AG10803 (cell line): ENCODE measurements at places on chromosomes 2 and 18.

DNA sequence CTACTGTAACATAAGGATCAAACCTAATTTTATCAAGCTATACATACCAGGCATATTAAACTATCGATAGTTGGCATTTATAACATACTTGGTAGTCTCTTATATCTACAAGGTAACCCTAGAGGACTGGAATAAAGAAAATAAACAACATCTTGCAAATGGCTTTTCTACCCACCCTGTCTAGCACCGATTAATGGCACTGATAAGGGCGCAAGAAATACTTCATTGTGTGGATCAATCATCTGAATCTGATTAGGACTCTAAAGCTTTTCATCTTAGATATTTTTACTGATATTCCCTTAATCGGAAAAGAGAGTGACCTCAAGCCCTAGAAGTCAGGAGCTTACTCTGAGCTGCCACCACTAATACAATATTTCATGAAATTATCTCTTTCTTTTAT lies 1461.7 kb upstream of the PIK3C3 start:
- DNase-seq, result no peak

- peak; percentile 76 for DNase-seq
These were observed 82.5 kb upstream of the KCNE4 start for GRCh38 chr2:222969491-222969890.

DNA sequence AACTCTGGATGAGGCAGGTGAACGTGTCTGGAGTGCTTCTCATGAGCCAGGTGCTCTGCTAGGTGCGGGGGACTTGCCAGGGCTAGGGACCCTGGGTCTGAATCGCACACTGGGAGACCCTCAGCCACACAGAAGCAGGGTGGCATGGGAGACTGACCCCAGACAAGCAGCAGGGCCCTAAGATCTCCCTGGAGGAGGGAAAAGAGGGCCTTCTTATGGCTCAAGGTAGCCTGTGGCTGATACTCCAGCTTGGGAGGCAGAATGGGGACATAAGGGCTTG lies 12.8 kb upstream of the CIB4 start:
- no peak for DNase-seq

GRCh38 chr2:180717588-180717987 lies 262.8 kb upstream of the UBE2E3 start:
- DNase-seq, result no peak

DNA sequence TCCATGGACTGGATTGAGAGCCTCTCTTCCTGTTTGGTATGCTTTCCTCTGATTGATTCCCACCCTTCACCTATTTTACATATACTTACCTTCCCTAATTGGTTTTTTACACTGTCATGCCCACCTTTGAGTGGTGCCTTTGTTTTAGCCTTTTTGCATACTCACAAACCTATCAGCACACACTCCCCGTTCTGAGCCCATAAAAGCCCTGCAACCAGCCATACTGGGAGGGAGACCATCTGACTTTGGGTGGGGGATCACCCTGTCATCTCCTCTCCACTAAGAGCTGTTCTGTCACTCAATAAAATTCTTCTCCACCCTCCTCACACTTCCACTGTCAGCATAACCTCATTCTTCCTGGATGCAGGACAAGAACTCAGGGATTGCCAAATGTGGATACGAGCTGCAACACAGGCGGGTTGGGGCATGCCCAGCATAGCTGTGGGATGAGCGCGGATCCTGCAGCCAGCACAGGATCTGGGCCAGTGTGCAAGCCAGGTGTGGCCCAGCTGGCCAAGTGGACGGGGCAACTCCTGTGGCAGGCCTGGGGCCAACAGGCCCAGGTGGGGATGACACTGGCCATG lies 9.4 kb upstream of the MOB1A start:
- peak; percentile 91 for DNase-seq

- no peak for DNase-seq
These were observed 157.4 kb downstream of the CDH2 start for GRCh38 chr18:28019425-28020108.

DNA sequence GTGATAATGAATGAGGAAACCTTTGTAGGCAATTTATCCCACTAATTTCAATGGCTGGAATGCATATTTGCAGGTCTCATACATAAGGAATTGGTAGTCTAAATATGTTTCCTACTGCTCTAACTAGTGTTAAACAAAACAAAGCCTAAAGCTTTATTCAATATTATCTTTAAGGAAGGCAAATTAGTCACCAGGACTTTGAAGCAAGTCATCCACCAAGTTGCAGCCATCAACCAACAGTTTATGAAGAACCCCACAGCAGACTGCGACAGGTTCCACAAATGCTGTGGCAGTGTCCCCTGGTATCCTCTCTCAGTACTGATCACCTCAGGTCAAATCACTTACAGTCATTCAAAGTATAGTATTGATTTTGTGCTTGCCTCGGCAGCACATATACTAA lies 181.5 kb upstream of the ZFP36L2 start:
- DNase-seq, result no peak

DNA sequence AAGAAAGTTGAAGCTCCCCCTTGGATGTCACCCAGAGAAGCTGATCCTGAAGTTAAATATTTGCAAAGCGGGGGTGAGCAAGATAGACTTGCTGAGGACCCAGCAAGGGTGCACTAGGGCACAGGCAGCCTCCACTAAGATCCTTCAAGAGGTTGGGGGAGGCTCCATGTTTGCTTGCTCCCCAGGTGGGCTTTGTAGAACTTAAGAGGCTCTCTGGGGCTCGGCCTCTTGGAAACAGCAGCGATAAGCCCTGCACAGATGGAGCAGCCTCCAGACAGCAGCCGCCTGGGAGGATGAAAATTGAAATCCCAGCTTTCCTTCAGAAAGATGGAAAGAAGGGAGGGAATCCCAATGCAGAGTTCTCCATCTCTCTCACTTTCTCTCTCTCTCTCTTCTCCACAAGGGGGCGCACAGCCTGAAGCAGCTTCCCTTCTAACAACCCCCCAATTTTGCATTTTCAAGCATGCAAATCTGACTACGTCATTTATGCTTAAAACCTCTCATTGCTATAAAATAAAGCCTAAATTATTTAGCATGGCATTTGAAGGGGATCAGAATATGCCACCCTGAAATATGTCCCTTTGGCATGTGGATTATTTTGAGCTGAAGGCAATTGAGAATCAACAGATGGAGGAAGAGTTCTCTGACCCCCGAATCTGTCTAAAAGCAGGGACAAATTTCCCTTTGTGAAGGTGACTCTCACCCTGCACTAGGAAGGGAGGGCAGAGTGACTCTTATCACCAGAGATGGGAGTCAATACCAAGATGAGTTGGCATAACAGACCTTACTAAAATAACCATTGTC lies 185.7 kb upstream of the KLHL29 start:
- peak; percentile 30 for DNase-seq
